ENCODE measurements at places on chromosomes 11 and 22. TPM values are rescaled to one million over a fixed set of nuclear protein-coding genes. Genes with fewer than 3 reads are reported as not detected.

The HMGXB4 gene
- polyA plus RNA-seq = 7.9 TPM

The PDE3B gene
- polyA plus RNA-seq = 2.4 TPM

The VPS37C gene
- polyA plus RNA-seq = 11.0 TPM

The A4GALT gene
- polyA plus RNA-seq = 230 TPM

The HEPN1 gene
- not detected for polyA plus RNA-seq

The OR51B2 gene
- polyA plus RNA-seq = not detected

The CABP2 gene
- not detected for polyA plus RNA-seq

The OR5P2 gene
- not detected for polyA plus RNA-seq

The CDC42EP2 gene
- 16.3 TPM for polyA plus RNA-seq

The MIOX gene
- not detected for polyA plus RNA-seq

The TRIM44 gene
- 26.7 TPM for polyA plus RNA-seq

The RASSF10 gene
- 0.15 TPM for polyA plus RNA-seq

The OR4P4 gene
- not detected for polyA plus RNA-seq

The OR52N4 gene
- not detected for polyA plus RNA-seq

The FAR1 gene
- polyA plus RNA-seq = 10.9 TPM

The MUC2 gene
- polyA plus RNA-seq = 0.01 TPM

The SHISAL1 gene
- 0.65 TPM for polyA plus RNA-seq

The GTSE1 gene
- 0.62 TPM for polyA plus RNA-seq
